ENCODE measurements at places on chromosomes 16 and 17.

GRCh38 chr17:52110923-52111581 lies 47.5 kb downstream of the CA10 start:
- no peak for DNase-seq

GRCh38 chr16:56319376-56319775 lies 106.0 kb downstream of the AMFR start:
- DNase-seq: no peak

DNA sequence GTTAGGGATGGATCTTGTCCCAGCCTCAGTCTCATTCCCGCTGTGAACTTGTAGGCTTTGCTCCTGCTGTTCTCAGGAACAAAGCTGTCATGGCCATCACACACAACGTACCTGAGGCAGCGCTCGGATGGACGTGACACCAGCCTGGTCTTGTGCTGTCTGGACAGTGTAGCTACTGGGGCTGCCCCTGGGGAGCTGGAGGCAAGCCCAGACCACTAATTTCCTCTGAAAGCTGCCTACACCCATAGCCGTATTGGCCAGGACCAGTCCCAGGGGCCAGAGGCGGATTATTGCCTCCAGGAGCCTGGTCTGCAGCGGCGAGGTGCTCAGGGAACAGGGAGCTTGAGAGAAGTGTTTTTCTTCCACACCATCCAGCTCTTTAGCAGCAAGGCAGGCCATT lies 11.7 kb downstream of the ZNHIT3 start:
- DNase-seq: no peak

- DNase-seq: no peak
Observed at GRCh38 chr16:12259651-12260050, 283.1 kb downstream of the SNX29 start.

DNA sequence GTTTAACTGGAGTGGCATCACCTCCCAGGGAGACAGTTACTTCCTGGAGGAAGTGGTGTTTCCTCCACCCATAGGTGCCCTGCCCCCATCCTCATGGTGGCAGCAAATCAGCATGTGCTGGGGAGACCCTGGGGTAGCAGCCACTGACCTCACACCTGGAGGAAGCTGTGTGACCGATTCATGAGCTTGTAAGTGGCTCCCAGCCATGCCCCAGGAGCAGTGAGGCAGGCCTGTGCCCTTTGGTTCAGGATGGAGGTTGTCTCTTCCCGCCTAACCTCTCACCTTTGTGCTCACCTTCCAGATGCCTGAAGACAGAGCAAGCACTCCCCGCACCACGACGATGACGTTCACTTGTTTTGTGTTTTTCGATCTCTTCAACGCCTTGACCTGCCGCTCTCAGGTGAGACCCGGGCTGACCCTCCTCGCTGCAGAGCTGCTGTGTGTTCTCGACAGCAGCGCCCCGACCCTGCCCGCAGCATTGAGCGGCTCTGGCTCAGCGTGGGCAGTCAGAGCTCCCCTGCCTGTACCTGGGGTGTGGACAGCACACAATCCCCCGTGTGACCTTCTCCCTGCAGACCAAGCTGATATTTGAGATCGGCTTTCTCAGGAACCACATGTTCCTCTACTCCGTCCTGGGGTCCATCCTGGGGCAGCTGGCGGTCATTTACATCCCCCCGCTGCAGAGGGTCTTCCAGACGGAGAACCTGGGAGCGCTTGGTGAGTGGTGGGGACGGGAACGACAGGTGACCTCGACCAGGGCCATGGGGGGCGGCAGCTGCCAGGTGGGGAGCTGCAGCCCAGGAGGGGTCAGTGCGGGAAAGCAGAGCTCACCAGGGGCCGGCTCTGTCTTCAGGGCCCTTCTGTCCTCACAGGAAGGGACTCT lies 42.8 kb downstream of the MEAK7 start:
- no peak for DNase-seq

DNA sequence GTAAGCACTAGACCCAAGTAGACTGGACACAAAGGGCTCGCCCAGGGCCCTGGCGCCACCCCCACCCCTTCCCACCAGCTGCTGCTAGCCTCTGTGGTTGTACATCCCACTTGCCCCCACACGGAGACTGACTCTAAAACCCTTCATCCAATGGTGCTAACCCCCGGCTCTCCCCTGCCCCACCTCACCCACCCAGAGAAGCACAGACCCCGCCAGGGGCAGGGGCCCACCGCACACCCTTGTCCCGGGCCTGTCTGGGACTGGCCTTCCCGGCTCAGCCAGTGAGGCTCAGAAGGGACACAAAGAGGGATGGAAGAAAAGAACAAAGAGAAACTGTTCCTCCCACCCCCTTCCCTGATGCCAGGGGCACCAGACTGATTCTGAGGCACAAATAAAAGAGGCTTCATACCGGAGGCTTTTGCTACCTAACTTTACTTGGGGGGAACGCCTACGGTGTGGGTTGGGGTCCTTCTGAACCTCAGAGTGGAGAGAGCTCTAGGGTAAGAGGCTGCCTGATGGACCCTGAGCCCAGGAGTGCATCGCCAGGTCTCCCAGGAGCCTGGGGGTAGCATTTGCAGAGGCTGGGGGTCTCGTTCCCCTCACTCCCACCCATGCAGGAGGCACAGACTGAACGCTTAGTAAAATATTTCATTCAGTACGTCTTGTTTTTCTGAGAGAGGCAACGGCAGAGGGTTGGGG lies 8.2 kb downstream of the CORO6 start:
- DNase-seq: no peak

GRCh38 chr17:72745241-72745640 lies 347.2 kb downstream of the SLC39A11 start:
- DNase-seq: no peak

GRCh38 chr17:2374549-2375285 lies 26.1 kb downstream of the MNT start:
- no peak for DNase-seq

DNA sequence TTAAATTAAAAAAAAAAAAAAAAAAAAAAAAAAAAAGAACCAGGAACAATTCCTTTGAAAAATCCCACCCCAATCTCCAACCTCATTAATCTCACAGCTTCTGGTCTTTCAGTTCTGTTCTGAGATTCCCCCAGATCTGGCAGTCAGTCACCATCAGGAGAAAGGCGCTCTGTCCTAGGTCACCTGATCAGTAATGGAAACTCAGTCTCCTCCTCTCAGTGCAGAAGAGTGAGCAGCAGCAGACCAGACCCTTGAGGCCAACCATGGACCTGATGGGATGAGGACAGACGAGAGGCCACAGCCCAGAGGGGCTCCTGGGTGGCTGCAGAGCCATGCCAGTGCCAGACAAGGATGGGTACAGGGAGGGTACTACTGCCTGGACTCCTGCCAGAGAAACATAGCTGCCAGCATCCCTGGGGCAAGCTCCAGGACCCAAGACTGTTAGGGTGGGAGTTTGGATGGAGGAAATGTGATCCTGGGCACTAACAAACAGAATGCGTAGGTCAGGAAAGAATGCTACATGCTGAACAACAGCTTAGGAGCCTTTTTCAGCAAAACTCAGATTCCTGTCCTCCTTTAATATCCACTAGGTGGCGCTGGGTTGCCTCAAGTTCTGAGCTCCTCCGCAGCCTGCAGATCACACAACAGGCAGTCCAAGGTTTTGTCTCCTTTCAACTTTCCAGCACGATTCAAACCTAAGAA lies 28.7 kb downstream of the MPG start:
- peak; percentile 76 for DNase-seq

DNA sequence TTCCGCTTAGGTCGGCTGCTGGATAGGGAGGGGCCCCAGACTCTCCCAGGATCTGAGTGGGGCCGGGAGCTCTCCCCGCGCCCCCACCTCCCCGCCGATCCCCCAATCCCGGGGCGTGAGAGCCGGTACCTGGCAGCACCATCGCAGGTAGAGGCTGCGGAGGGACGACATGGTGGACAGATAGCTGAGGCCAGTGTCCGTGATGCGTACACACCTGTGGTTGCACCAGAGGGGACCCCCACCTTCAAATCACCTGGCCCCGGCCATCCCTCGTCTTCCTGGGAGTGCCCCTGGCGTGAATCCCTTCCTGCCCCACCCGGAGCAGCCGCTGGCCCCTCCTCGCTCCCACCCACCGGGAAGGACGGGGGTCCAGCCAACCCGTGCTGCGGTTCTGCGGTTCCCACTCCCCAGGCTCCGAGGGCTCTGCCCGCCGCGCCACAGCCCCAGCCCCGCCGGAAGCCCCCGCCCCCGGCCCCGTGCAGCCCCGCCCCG lies 4.7 kb upstream of the WDR24 start:
- DNase-seq: no peak

- DNase-seq: no peak
Observed at GRCh38 chr17:79361873-79362771, 248.7 kb downstream of the RBFOX3 start.

DNA sequence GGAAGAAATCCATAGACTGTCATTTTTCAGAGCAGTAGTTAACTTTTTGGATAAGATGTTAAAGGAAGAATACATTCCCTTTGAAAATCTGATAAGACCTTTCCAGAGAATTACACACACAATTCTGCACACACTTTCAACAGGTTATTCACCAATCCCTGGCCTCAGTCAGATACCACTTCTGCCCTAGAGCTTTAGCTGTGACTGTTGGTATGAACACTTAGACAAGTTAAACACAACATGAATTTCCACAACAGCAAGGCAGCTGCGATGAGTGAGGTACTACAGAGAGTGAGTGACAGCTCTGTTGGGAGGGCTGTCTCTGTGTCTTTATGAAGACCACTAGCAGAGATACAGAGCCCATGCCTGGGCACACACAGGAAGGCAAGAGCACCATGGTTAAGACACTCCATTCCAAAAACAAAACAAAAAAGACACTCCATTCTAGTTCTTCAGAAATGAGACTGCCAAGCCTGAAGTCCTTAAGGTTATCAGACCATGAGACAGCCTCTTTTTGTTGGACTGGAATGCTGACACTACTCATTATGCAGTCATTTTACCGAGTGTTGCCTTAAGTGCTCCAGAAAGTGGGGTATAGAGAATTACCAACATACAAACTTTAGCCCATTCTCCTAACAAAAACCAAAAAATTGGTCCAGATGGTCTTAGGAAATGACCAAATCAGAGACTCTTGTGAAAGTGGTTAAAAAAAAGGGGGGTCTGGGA lies 42.4 kb downstream of the TOM1L2 start:
- no peak for DNase-seq

GRCh38 chr16:25699069-25699468 lies 7.3 kb downstream of the HS3ST4 start:
- no peak for DNase-seq

GRCh38 chr17:49850772-49851386 lies 3.0 kb upstream of the TAC4 start:
- DNase-seq: no peak

- DNase-seq: peak; percentile 20
Observed at GRCh38 chr17:12789481-12790248, at the start of gene ARHGAP44. TSS of gene ARHGAP44 (plus strand) at chr17:12789498. CDS start at chr17:12789839, 341 bp downstream.

DNA sequence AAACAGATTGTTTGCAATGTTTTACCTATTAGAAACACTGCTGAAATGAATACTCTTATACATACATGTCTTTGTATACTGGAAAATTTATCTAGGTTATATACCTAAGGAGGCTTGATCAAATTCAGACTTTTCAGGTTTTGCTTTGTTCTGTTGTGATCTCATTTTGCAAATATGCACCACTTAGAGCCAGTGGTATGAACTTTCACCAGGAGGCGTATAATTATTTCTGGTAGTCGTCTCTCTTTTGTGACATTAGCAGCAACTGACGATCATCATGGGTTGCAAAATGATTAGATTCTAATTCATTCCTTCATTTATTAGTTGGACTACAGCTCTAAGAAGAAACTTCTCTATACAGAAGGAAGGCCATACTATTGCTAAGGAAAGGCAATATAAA lies 26.9 kb downstream of the AP1G1 start:
- no peak for DNase-seq

- DNase-seq: no peak
Observed at GRCh38 chr17:46942441-46943217, 19.7 kb downstream of the GOSR2 start.

DNA sequence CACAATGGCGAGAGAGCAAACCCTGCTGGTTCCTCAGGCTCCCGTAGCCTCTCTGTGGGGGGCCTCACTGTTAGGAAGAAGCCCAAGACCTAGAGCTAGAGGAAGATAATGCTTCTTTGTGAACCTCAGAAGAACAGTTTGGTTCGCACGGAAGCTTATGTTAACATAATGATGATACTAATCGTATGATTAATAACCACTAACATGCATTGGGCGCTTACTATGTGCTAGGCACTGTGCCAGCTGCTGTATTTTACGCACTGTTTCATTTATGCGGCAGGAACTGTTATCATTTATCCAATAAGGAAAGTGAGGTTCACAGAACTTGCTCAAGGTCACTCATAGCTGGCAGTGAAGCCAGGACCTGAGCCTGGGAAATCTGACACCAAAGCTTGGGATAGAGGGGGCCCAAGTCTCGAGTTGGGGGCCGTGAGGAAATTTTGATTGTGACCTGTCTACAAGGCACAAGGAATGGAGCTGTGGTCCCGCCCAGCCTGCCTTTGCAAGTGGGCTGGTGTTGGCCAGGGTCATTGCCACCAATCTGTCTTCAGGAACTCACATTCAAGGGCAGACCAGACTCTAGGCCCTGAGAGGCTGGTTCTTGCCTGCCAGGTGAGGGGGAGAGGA lies 6.8 kb downstream of the PRCD start:
- no peak for DNase-seq
